ENCODE measurements at places on chromosomes 3 and 15.

DNA sequence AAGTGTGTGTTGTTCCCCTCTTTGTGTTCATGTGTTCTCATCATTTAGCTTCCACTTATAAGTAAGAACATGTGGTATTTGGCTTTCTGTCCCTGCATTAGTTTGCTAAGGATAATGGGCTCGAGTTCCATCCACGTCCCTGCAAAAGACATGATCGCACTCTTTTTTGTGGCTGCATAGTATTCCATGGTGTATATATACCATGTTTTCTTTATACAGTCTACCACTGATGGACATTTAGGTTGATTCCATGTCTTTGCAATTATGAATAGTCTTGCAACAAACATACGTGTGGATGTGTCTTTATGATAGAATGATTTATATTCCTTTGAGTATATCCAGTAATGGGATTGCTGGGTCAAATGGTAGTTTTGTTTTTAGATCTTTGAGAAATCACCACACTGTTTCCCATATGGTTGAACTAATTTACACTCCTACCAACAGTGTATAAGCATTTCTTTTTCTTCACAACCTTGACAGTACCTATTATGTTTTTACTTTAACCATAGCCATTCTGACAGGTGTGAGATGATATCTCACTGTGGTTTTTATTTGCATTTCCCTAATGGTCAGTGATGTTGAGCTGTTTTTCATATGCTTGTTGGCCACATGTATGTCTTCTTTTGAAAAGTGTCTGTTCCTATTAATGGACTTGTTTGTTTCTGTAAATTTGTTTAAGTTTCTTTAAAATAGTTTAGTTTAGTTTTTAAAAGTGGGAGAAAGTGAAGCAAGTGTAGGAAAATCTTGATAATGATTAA lies 21.9 kb upstream of the SLC30A4 start:
- no peak for DNase-seq

DNA sequence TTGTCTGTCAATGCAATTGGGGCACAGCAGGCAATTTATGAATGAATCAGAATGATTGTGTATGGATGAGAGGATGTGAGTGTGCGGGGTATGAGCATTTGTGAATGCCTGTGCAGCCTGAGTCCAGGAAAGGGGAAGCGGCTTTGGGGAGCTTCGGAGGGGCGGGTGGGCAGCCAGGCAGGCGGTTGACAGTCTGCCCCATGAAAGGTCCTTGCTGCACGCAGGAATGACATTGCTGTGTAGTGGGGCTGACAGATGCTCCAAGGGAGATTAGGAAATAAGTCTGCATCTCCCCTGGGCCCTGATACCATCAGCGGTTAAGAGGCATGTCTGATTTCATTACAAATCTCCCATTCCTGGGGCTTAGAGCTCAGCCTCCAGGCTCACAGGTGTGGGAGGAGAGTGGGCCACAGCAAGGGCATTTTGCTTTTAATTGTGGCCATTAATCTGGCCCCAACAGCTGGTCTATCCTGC lies 26.4 kb upstream of the TSPAN3 start:
- DNase-seq, result no peak

DNA sequence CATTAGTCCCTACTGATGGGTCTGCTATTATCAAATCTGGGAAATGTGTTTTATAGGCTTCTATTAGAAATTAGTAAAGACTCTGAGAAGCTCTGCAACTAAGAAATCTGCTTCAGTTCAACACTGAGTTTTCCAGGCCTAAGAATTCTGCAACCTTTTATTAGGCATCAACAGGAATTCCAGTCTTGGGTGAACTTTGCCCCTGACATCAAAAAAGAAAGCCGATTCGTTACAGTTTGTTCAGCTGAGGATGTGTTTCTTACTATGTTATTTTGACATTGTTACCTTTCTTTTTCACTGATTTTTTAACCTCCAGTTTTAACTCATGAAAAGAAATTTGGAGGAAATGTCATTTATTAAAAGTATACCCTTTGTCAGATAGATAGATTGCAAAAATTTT lies 131.5 kb upstream of the KCNH8 start:
- DNase-seq, result no peak

GRCh38 chr15:96093063-96093462 lies 237.4 kb upstream of the NR2F2 start:
- no peak for DNase-seq

DNA sequence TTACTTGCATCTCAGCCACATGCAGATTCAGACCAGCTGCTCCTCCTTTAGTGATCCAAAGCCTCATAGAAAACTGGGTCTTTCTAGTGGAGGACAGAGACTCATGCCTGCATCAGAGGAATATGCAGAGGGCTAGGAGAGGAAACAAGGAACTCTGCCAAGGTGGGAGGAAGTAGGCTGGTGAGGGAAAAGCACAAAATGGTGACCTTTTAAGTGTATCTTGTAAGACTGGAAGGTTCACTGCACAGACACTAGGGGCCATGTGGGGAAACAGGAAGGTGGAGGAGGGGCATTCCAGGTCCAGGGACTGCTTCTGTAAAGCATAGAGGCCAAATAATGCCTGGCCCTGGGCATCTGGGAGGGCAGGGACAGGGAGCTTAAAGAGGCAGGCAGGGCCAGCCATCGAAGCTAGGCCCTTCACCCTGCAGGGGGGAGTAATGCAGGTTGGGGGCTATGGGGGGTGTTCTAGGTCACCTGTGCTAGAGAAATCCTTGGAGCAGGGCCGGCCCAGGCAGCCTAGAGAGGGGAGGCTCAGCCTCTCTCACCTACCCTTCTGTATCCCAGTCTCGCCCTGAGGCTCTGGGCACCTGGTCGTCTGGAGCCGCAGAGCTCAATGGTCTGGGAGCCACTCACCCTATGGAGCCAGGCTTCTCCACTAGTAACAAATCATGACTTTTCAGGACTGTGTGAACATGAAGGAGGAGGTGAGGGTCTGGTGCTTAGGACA lies 117.7 kb downstream of the DNAJB8 start:
- no peak for DNase-seq
